ENCODE measurements at places on chromosomes 5 and 9.
A peak's percentile ranks its signal among the peaks of the same experiment; 100 is the strongest.

DNA sequence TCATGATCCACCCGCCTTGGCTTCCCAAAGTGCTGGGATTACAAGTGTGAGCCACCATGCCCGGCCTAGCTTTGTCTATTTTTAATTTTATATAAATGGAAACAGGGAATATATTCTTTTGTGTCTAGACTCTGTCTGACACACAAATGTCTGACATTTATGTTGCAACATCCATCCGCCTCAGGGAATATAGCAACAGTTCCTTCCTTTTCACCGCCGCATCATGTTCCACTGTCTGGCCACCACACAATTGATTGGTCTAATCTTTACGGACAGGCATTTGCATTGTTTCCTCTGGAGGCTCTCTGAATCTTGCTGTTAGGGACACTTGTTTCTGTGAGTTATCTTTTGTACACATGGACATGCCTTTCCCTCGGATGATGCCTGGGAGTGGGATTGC, 20.1 kb upstream of the TBC1D9B start:
- DNase-seq, result no peak

GRCh38 chr9:79152306-79152705, 419.5 kb upstream of the TLE4 start:
- DNase-seq, result no peak

DNA sequence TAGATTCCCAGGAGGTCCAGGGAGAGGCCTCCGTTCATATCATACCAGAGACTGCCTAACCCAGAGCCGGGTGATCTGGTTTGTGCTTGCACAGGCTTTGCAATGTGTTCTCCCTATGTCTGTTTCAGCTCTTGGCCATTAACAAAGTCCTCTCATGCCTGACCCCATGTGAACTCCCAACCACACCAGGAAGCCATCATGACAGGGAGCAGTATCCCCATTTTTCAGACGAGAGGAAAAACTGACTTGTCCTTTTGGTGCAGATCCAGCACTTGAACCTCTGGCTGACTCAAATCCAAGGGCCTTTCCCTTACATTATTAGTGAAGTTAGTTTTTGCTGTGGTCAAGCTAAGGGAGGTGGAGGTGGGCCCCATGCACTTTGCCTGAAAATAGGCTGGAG, 58.4 kb downstream of the TEX10 start:
- DNase-seq, result no peak

DNA sequence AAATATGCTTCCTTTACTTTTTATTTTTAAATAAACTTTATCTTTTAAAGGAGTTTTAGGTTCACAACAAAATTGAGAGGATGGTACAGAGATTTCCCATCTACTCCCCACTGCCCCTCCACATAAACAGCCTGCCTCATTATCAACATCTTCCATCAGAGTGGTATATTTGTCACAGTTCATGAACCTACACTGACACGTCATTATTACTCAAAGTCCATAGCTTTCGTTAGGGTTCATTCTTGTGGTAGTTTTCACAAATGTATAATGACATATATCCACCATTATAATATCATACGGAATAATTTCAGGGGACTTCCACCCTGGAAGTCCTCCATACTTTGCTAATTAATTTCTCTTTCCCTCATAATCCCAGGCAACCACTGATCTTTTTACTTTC, 204.9 kb downstream of the SMARCA2 start:
- no peak for DNase-seq

GRCh38 chr9:68895741-68896478, 118.0 kb downstream of the PRKACG start:
- no peak for DNase-seq

DNA sequence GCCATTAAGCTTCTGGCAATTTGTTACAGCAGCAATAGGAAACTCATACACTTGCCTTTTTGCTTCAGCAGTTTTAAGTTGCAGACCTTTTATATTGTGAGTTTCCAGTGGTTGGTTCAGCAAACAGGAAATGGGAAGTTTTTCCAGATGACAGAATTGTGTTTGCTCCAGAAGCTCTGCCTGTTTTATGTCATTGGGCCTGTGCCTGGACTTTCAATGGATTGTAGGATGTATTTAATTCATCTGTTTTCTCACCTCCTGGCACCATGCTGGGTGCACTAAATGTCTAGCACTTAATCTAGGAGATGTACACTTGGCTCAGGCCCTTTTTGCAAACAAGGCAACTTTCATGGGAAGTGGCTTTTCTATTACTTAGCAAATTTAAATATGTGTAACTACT, 100.4 kb upstream of the CLINT1 start:
- DNase-seq, result no peak

DNA sequence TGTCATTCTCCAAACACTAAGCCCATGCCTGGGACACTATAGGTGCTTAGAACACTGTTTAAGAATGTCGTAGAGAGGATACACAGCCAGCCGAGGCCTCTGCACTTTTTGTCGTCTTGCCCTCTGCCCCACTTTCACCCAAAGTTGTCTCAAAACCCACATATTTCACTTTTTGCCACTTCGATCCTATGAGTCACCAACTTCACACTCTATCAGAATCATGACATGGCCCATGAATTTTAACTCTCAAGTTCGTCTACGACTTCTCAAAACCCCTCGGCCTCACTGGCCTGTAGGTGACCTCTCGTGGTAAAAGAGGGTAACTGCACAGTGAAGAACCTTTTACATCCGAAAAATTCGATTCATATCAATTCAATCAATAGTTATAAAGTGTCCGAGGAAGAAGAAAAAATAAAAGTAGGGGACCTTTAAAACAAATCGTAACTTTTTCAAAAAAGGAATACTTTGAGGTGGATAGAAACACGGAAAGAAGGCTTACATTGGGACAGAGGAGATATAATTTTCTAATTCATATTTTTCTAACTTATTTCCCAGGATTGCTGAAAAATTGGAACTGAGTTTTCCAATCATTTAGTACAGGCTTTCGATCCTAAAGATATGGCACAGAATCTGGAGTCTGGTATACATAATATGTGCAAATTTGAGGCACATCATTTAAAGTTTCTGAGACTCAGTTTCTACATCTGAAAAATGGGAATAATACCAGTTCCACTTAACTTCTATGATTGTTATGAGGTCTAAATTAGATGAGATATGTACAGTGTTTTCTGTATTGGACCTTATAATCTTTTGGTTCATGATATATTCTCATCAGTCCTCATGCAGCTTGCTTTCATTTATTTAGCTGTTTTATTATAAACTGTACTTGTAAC, 122.6 kb downstream of the APBA1 start:
- DNase-seq, result peak; percentile 80

- peak; percentile 62 for DNase-seq
These were observed 24.4 kb upstream of the RASA1 start for GRCh38 chr5:87243161-87243844.

- peak; percentile 79 for DNase-seq
These were observed 63.5 kb downstream of the ZNF474 start for GRCh38 chr5:122192497-122193496.

- DNase-seq, result no peak
These were observed 119.1 kb upstream of the NR5A1 start for GRCh38 chr9:124626276-124626675.

DNA sequence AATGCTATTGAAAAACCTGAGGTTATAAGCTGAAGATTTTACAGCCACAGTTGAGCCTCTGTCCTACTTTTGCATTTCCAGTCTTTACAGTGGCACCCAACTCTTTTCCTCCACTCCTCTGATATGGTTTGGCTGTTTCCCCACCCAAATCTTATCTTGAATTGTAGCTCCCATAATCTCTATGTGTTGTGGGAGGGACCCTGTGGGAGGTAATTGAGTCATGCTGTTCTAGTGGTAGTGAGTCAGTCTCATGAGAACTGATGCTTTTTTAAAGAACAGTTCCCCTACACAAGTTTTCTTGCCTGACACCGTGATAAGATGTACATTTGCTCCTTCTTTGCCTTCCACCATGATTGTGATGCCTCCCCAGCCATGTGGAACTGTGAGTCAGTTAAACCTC, 646.1 kb upstream of the SEMA6A start:
- no peak for DNase-seq

GRCh38 chr5:63822614-63823013, 139.6 kb downstream of the HTR1A start:
- DNase-seq, result no peak

DNA sequence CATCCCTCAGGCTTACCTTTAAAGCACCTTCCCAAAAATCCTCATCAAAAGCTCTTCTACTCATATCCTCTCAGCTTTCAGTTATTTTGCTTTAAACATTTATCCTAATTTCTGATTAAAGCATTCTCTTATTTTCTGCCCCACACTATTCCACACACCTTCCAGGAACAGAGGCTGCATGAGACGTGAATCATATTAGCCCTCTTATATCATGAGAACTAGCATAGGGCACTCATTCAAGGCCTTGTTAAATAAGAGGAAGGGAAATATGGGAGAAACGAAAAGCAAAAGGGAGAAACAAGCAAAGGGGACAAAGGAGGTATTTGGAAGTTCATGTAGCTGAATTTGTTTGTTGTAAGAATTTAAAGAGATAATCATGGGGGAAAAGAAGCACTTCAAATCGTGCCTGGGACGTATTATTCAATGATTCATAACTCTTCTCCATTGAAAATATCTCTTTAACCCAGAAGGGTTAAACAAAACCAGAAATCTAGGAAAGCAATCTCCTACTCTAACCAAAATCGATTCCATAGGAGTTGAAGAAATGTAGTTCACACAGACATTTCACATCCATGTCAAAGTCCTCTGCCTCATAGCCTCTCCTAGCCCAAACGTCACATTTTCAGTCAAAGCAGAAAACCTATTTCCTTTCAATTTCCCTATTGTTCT, 4.1 kb downstream of the ALDH1A1 start:
- no peak for DNase-seq

GRCh38 chr9:124810663-124811355, 33.9 kb downstream of the OLFML2A start:
- DNase-seq, result peak; percentile 23

GRCh38 chr5:154487541-154487940, 9.5 kb upstream of the HAND1 start:
- DNase-seq, result no peak

- DNase-seq, result no peak
These were observed 89.0 kb downstream of the ASTN2 start for GRCh38 chr9:117325831-117326230.

DNA sequence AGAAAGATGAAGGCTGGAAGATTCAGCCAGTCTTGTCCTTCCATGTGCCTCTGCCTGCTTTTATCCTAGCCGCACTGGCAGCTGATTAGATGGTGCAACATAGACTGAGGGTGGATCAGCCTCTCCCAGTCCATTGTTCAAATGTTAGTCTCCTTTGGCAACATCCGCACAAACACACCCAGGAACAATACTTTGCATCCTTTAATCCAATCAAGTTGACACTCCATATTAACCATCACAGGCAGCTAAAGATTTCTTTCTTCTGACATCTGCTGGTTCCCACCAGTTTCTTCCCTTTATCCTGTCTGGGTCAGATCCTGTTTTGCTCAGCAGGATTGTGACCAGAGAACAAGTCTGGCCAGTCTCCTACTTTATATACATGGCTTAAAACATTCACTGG, 276.5 kb upstream of the TYRP1 start:
- DNase-seq, result no peak

DNA sequence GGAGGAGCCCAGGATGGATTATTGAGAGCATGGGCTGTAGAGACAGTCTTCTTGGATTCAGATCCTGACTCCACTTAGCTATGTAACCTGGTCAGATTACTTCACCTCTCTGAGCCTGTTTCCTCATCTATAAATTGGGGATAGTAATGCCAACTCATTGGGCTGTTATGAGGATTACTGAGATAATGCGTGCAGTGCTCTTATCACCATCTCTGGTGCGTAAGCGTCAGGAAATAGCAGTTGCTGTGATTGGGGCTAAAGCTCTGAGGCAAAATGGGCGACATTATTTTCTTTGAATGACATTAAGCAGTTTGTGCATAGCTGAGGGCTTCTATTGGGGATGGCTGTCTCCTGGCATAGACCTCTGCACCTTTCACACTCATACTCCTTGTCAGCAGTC, 995 bp upstream of the MSMP start:
- peak; percentile 46 for DNase-seq

DNA sequence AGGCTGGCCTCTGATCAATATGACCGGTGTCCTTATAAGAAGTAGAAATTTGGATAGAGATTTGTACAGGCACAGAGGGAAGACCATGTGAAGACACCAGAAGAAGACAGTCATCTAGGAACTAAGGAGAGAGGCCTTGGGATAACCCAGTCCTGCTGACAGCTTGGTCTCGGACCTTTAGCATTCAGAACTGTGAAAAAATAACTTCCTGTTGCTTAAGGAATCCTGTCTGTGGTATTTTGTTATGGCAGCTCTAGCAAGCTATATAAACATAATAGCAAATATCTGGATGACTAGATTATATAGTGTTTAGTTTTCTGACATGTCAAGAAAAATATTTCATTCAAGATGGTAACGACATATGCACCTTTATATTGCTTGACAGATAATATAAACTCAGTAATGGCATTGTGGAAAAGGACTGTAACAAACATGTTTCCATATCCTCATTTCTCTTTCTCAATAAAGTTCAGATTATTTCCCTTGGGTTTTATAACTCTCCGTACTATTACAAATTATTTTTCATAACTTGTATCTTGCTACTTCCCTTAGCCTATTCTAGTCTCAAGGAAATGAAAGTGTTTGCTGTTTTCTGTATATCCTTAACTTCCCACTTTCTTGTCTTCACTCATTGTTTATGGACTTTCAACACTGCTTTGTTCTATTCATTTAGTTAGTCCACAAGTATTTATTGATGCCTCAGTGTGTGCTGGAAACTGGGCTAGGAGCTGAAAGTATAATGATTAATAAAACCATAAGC, 62.4 kb downstream of the KIAA1958 start:
- DNase-seq, result no peak

DNA sequence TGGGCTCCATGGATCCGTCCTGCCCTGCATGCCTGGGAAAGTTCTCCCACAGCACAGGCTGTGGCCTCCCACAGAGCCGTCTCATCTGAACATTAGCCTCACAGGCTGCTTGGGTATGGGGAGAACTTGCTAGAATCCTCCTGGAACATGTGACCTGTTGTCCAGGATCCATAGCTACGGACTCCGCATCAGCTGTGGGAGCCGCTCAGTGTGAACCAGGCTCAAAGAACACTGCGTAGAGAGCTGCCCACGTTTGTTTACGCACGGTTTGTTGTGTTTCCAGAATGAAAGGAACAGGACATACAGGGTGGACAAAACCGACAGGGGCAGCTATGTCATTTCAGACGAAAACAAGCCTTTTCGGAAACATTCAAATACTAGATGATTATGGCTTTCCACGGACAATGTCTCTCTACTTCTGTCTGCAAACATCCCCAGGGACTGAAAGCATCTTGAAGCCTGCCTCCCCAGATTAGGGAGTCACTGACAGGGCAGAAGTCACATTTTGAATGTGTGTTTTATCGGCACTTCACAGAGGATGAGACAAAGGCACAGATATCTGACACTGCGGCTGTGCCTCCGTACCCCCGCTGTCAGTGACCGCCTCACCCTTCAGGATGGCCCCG, 390.3 kb downstream of the GADD45G start:
- DNase-seq, result no peak

DNA sequence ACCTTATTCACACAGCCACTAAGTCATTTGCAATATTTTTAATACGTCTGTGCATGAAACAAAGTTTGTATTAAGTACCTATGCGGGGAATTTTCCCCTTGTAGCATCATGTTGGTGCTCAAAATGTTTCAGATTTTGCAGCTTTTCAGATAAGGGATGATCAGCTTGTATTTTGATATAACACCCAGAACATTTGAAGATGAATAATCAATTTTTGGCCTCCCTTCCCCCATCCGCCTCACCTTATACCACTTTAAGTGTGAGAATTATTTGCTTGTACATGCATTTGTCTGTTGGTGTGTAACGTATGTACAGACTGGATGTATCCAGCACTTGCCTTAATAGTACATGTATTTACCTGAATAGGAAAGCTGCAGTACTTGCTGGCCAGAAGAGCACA, 1.7 kb downstream of the JAK2 start:
- no peak for DNase-seq
